ENCODE measurements at places on chromosomes 2 and 18.

GRCh38 chr2:7745369-7745768 is 828.2 kb downstream of the RNF144A start:
- no peak for DNase-seq

- no peak for DNase-seq
Measured at GRCh38 chr2:229342376-229342775, 71.3 kb upstream of the PID1 start.

DNA sequence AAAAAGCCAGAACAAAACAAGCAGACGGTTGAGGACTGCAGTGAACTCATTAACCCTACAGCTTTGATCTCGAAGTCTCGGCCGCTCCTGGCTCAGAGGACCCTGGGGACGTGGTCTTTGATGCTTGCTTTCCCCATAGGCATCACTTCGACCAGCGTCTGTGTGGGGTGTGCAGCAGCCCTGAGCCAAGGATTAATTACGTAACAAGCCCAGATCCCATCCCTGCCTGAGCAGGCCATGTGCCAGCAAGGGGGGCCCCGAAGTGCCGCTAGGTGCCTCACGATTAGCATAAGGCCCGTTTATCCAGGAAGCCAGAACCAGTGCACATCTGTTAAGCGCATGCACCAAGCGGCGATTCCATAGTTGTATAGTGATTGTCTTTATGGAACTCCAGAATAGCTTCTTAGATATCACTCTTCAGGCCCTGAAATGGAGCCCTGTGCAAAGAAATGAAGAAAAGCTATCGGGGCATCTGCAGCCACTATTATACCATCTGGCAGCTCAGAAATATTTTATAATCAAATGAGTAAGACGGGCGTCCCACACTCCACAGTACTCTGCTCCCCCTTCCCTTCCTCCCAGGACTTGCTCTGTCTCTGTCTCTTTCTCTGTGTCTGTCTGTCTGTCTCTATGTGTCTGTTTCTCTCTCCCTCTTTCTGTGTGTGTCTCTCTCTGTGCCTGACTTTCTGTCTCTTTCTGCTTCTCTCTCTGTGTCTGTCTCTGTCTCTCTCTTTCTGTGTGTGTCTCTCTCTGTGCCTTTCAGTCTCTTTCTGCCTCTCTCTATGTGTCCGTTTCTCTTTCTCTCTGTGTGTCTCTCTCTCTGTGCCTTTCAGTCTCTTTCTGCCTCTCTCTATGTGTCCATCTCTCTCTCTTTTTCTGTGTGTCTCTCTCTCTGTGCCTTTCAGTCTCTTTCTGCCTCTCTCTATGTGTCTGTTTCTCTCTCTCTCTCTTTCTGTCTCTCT is 41.7 kb downstream of the HPCAL1 start:
- DNase-seq = no peak

DNA sequence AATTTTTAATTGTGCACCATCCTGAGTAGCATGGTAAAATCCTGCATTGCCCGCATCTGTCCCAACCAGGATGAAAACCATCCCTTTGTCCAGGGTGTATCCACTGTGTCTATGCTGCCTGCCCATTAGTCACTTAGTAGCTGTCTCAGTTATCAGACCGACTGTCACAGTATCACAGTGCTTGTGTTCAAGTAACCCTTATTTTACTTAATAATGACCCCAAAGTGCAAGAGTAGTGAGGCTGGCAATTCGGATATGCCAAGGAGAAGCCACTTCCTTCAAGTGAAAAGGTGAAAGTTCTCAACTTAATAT is 8.8 kb downstream of the ITSN2 start:
- no peak for DNase-seq

GRCh38 chr2:104976603-104977120 is 61.2 kb upstream of the MRPS9 start:
- no peak for DNase-seq

GRCh38 chr2:42045848-42046748 is 1.7 kb upstream of the PKDCC start:
- DNase-seq = no peak

DNA sequence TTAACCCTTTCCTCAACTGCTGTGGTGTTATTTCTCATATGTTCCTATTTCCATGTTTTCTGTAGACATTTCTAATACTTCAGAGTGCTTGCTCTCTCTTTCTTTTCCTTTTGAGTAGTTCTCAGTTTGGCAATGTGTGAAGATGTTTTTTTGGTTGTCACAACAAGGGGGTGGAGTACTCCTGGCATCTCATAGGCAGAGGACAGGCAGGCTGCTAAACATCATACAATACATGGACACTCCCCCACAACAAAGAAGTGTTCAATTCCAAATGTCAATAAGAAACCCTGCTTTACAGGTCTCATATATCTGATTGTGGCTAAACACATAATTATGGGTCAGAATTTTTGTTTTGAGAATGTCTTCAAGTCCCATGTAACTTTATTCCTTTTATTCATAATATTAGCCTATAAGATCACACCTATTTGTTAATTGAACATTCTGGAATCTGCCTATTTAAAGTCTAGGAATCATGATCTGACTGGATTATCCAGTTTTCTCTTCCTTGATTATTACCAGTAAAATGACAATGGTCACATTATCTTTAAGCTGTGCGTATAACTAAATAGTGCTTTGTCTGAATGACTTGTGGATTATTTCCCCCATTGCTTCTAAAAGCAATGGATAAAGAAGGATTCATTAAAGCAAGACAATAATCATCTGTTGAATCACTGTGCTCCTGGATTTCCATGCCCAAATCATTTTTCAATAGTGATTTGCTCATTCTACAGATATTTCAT is 46.8 kb upstream of the ITPRID2 start:
- no peak for DNase-seq

DNA sequence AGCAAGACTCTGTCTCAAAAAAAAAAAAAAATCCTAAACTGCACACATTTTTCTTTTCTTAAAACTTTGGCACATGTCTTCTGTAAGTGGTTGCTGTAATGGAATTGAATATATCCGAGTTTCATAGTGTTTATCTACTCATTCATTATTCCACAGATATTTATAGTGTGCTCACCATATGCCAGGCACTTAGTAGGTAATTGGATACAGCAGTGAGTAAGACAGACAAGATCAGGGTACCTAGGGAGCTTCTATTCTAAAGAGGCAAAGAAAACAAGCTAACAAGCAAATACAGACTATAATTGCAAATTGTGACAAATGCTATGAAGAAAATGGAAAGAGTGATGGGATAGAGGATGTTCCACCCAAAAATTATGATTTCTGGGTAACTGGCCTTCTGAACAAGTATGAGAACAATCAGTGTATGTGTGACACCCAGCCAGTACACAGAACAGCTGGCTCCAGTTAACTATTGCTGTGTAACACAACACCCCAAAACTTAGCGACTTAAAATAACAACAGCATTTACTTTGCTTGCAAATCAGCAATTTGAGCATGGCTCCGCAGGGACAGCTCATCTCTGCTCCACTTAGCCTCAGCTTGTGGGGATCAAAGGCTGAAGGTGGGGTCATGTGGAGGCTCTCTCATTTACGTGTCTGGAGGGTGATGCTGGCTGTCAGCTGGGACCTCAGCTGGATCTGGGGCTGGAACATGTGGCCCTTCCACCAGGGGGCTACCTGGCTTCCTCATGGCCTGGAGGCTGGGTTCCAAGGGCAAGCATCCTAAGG is 224.9 kb downstream of the INSIG2 start:
- DNase-seq = no peak

DNA sequence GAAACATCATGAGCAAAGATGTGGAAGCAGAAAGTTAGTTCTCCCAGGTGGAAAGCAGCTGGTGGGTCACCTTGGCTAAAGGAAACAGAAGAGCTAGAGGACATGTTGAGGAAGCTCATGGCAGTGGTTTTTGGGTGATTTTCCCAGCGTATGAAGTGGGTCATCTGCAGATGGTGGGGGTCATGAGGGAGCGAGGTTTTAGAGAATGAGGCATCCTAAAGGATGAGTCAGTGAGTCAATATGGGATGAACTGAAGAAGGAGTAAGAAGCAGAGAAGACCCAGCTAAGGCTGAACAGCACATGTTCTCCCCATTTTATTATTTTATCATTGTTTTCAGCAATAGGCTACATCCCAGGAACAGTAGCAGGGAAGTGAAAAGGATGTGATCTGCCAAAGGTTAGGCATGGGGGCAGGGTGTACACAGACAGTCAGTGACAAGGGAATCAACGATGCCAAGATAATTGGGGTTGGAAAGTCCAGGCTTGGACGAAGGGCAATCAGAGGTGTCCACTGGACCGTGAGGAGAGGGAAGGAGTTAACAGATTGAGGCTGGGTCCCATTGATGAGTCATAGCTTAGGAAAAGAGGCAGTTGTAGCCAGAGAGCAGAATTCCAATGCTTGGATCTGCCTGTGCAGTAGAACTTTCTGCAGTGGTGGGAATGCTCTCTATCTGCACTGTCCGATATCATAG is 289.3 kb upstream of the RAB12 start:
- DNase-seq = no peak

- no peak for DNase-seq
Measured at GRCh38 chr2:159206736-159207380, 79.6 kb downstream of the WDSUB1 start.

- DNase-seq = no peak
Measured at GRCh38 chr18:14085770-14086457, 46.3 kb downstream of the ZNF519 start.

GRCh38 chr2:47346-47725 is 1.0 kb upstream of the FAM110C start:
- DNase-seq = no peak

- DNase-seq = no peak
Measured at GRCh38 chr2:241868661-241869081, 858 bp upstream of the RTP5 start.

DNA sequence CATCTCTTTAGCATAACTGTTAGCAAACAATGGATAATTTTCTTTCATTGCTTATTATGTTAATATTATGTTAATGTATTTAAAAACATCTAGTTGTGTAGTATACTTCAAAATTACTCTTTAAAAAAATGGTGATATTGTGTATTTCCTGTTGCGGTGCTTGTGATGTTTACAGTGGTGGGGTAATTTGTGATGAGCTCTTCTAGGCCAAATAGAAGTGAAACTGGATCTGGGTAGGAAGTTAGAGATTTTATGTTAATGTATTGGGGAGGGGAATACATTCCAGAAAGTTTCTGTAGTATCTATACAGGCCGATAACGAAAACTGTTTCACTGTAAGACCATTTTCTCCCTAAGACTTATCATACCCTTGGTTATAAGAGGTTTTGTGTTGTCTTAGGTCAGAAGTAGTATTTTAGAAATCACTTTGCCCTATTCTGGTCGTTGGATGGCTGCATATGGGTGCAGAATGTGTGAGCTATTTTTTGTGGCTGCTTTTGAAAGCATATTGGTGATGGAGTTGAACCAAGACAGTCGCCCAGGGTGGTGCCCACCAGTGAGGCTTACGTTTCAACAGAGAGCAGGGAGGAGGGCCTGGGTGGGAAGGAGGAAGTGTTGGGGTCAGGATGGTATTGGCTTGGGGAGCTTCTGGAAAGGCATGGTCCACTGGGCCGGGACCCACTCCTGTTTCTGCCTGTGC is 5.8 kb downstream of the TSHZ1 start:
- no peak for DNase-seq

DNA sequence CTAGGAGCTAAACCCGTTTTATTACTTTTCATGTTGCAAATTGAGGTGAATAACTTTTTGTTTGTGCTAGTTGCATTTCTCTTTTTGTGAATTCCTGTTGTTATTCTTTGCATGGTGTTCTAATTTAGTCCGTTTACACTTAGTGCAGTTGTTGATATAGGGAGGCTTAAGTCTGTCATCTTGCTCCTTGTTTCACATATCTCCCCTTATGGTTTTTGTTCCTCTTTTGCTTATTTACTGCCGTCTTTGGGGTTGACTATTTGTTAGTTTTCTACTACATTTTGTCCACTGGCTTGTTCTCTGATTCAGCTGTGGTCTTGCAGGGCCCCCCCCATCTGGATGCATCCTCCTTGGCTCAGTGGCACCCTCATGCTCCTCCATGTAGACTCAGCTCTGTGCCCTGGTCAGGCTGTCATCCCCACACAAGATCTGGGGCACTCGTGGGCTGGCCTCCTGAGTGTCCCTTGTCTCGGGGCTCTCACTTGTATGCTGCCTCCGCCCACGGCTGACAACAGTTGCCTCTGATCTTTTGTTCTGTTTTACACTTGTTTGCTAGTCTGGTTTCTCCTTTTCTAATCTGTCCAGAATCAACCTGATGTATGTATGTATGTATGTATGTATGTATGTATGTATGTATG is 42.9 kb upstream of the ASB1 start:
- no peak for DNase-seq

DNA sequence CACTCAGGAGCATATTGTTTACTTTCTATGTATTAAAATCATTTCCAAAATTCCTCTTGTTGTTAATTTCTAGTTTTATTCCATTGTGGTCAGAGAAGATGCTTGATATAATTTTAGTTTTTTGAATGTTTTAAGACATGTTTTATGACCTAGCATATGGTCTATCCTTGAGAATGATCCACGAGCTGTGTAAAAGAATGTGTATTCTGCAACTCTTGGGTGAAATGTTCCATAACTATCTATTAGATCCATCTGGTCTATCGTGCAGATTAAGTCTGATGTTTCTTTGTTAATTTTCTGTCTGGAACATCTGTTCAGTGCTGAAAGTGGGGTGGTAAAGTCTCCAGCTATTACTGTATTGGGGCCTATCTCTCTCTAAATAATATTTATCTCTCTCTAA is 83.3 kb upstream of the EPAS1 start:
- no peak for DNase-seq

GRCh38 chr18:53789376-53790247 is 434.9 kb downstream of the MBD2 start:
- DNase-seq = no peak

DNA sequence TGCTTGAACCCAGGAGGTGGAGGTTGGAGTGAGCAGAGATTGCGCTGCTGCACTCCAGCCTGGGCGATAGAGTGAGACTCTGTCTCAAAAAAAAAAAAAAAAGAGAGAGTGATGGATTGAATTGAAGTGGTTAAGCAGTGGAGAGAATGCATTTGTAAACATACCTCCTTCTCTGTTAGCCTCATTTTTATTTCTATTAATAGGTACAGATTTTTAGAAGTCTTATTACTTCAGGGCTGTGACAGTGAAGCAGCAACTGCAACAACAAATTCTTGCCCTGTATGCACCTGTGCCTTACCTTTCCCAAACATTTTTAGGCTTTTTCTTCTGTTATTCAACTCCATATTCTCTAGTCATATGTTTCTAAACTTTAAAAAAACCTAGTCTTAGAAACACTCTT is 55.5 kb downstream of the RAB10 start:
- DNase-seq = no peak

DNA sequence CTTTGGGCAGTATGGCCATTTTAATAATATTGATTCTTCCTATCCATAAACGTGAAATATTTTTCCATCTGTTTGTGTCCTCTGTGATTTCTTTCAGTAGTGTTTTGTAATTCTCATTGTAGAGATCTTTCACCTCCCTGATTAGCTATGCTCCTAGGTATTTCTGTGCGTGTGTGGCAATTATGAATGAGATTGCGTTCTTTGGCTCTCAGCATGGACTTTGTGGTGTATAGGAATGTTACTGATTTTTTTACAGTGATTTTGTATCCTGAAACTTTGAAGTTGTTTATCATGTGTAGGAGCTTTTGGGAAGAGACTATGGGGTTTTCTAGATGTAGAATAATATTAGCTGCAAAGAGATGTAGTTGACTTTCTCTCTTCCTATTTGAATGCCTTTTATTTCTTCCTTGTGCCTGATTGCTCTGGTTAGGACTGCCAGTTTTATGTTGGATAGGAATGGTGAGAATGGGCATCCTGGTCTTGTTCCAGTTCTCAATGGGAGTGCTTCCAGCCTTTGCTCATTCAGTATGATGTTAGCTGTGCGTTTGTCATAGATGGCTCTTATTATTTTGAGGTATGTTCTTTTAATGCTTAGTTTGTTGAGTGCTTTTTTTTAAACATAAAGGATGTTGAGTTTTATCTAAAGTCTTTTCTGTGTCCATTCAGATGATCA is 27.0 kb upstream of the THUMPD2 start:
- DNase-seq = no peak

Measured in NCI-H446 (cell line).